ENCODE measurements at places on chromosomes 16 and 17.

- no peak for DNase-seq
Measured at GRCh38 chr16:14132696-14133048, 61.6 kb downstream of the MRTFB start.

DNA sequence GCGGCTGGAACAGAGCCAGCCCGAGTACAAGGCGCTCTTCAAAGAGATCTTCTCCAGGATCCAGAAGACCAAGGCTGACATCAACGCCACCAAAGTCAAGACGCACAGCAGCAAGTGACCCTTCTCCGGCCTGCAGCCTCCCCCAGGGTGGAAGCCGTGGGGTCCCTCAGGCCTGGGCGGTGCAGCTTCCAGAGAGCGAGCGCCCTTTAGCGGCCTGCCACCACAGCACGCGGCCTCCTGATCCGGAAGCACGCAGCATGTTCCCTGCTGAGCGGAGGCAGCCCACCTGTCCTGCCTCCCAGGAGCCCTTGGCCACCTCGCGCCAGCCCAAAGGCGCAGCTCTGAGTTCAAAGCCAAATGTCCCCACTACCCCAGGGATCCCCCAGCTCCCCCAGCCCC lies 8.5 kb upstream of the MRPL58 start:
- no peak for DNase-seq

DNA sequence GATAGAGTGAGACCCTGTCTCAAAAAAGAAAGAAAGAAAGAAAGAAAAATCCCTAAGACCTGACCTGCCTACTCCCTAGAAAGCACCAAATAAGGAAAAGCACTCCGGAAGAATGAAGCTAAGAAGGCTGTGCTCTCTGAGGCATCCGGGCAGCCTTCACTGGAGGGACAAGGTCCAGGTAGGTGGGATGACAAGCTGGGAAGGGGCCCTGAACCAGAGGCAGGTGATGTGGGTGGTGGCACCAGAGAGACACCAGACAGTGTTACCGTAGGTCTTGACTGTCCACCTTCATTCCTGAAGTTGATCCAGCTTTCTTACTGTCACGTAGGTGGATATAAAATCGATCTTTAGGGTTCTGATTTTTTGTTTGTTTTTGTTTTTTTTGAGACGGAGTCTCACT lies 26.3 kb downstream of the SMTNL2 start:
- no peak for DNase-seq

DNA sequence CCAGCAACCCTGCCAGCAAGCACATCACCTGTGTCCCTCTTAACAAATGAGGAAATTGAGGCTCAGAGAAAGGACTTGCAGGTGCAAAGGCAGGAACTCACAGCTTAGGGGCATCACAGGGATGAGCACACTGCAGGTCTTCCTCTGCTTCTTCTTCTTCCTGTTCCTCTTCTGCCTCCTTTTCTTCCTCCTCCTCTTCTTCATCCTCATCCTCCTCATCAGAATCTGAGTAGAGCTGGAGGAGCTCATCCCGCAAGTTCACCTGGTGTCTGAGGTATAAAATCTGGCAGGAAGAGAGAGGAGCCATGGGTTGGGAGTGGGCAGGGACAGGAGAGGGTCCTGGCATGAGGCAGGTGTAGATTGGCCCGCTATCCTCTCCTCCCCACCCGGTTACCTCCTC lies 2.6 kb downstream of the HAP1 start:
- no peak for DNase-seq

DNA sequence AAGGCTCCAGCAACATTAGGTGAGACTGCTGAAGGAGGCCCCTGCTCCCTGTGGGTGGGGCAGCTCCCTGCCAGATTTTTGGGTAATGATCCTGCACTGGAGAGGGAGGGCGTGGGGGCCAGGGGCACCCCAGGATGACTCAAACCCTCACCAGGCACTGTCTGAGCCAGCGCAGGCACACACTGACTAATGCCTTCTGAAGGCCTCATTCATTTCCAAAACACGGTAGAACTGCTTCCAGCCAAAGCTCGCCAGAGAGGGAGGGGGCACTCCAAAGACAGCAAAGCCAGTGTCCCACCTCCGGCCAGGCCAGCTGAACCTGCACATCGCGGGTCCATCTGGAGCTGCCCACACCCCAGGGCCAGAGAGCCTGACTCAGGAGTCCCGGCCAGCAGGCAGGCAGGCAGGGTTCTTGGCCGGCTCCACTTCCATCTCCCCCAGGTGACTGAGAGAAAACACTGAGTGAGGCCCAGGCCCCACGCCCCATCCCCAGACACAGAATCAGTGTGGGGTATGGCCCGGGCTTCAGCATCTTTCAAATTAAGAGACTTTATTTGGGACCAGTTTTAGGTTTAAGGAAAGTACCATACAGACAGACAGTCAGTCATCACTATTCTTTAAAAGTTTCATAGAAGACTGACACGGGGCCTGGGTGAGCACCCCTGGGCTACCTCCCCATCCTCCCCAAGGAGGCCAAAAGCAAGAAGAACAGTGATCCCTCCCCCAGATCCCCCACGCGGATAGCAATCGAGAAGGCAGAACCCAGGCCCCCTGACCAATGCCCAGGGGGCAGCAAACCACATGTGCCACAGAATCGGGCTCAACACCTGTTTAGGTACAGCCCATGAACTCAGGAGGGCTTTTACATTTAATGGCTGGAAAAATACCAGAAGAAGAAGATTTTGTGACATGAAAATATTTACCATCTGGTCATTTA lies 2.3 kb downstream of the PIEZO1 start:
- DNase-seq: no peak

GRCh38 chr16:50862818-50863643 lies 121.1 kb downstream of the CYLD start:
- peak; percentile 59 for DNase-seq

GRCh38 chr16:83187405-83187804 lies 560.6 kb downstream of the CDH13 start:
- DNase-seq: no peak

GRCh38 chr16:76193906-76194615 lies 83.1 kb upstream of the CNTNAP4 start:
- DNase-seq: no peak

DNA sequence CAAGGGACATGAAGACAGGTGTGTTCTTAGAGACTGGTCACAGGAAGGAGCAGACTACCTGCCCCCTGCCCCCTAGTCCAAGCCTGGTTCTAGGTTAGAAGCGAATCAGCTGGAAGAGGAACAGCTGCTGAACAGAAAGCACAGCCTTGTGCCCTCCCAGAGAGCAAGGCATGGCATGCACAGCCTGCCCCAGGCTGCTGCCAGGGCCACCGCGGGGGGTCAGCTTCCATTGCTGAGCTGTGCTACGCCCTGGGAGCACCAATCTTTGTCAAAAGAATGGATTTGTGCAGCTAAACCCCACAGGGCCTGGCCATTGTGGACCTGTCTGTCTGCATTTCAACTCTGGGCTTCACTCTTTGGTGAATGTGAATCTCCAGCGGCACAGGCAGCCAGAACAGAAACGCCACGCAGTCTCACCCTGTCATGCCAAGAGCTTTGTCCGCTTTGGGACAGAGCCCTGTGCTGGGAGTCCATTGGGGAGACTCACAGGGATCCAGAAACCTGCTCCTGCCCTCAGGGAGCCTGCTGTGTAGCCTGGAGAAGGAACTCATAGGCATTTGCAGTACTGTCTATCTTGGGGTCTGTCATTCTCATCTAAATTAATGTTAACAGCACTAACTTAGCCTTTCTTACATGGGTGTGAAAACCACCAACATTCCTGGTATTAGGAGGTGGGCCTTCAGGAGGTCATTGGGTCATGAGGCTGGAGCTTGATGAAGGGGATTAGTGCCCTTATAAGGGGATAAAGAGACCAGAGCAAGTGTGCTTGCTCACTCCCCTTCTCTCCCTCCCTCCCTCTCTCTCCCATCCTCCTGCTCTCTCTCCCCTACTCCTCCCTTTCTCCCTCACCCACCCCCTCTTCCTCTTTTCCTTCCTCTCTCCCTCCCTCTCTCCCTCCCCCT lies 25.6 kb upstream of the CDRT4 start:
- DNase-seq: no peak

- no peak for DNase-seq
Measured at GRCh38 chr17:41895617-41896016, 23.1 kb downstream of the ACLY start.

DNA sequence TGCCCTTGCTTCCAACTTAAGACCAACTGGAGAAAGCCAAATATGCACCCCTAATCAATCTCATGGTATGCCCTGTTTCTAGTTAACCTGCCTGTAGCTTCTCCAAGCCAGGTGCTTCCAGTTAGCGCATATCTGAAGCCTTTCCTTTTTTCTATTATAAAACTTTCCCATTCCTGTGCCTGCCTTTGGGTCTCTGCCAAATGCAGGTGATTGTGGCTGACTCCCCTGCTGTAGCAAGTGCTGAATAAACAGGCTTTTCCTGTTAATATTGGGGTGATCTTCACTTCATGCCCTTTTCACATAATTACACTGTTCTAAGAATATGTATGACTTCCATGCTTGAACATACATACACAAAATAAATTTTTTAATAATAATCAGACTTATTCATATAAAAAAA lies 207.4 kb downstream of the TANC2 start:
- no peak for DNase-seq

- no peak for DNase-seq
Measured at GRCh38 chr17:13244513-13244912, 226.7 kb upstream of the ELAC2 start.

GRCh38 chr17:75365009-75365930 lies 40.2 kb downstream of the GRB2 start:
- DNase-seq: no peak

GRCh38 chr17:17719966-17720543 lies 38.8 kb downstream of the RAI1 start:
- no peak for DNase-seq

GRCh38 chr16:48361012-48361411 lies 24.2 kb downstream of the SIAH1 start:
- DNase-seq: no peak

DNA sequence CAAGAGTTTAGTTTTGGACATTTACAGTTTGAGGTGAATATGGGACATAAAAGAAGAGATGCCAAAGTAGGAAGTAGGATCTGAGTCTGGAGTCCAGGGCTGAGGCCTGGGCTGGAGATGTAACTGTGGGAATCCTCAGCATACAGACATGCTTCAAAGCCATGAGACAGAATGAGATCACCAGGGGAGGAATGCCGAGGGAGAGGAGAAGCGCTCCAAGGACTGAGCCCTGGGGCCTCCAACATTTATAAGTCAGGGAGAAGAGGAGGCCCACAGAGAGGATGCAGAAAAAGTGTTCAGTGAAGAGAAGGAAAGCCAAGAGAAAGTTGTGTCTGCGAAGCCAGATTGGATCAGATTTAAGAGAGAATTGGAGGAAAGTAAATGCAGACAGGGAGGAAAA lies 277.5 kb upstream of the MYOCD start:
- DNase-seq: no peak

GRCh38 chr17:34756637-34757021 lies 177.2 kb downstream of the TMEM132E start:
- no peak for DNase-seq

GRCh38 chr17:61161615-61162134 lies 238.0 kb upstream of the TBX2 start:
- DNase-seq: no peak

DNA sequence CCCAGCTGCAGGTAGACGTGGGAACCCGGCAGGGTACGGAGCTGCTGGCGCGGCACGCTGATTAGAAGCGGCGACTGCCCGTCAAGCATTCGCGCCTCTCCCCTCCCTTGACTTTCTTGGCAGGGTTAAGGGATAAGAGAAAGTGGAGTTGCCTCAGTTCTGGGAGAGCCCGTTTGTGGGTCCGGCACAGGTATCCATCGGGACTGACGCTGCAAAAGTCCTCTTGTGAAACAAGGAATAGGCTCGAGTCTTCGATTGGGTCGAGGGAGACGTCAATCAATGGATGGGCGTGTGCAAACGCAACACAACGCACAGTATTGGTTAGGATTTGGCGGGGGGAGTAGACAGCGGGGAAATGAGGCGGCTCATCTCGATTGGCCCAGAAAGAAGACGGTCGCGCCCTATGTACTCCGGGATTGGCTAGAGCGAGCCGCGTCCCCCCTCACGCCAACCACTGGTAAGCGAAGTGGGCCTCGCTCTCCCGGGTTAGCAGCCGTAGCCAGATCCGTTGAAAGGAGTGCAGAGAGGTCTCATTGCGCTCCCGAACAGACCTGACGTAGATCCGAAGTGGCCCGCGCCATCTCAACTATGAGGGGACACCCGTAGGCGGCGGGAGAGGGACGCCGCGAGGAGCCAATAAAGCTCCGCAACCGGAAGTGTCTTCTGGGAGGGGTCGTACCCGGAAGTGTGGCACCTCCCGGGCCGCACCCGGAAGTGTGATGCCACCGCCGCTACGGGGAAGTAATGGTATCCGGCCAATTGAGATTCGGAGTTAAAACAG lies at the start of gene MON1B:
MON1B (plus strand) TSS at position 713 of the 781 bp plus-strand sequence. CDS start 296 bp downstream, outside the sequence.
- DNase-seq: peak; percentile 98

GRCh38 chr17:29076722-29077121 lies 33.8 kb downstream of the PIPOX start:
- no peak for DNase-seq

DNA sequence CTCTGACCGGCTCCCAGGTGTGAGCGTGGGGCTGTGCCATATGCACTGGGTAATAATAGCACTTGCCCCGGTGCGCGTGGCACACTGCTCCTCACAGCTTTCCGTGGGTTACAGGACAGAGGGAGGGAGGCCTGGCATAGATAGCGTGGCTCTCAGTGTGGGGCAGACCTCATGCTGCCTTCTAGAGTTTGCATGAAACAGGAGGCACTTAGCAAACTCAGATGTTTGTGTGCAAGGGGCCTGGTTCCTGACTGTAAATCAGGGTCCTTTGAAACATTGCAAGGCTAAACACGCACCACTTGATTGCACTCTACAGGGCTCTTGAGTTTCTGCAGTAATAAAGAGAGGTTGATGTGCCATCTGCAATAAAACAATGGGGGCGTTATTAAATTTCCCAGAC lies 101.7 kb downstream of the RPTOR start:
- no peak for DNase-seq

DNA sequence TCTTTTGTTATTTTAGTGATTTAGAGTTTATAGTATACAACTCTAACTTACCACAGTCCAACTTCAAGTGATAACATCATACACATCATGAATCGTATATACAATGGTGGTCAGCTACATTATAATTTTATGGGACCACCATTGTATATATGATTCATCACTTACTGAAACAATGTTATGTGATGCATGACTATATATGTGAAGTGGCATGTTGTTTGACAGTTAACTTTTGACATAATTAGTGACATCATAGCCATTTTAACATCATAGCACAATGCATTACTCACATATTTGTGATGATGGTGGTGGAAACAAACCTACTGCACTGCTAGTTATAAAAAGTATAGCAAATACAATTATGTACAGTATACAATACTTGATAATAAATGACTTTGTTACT lies 21.9 kb downstream of the DYNLL2 start:
- DNase-seq: no peak

GRCh38 chr17:29444589-29444988 lies 54.4 kb downstream of the TAOK1 start:
- DNase-seq: no peak

- DNase-seq: no peak
Measured at GRCh38 chr17:6528557-6528956, 27.8 kb downstream of the PITPNM3 start.
